ENCODE measurements at places on chromosomes 11 and 22. TPM values are rescaled to one million over a fixed set of nuclear protein-coding genes. Genes with fewer than 3 reads are reported as not detected.

DNA sequence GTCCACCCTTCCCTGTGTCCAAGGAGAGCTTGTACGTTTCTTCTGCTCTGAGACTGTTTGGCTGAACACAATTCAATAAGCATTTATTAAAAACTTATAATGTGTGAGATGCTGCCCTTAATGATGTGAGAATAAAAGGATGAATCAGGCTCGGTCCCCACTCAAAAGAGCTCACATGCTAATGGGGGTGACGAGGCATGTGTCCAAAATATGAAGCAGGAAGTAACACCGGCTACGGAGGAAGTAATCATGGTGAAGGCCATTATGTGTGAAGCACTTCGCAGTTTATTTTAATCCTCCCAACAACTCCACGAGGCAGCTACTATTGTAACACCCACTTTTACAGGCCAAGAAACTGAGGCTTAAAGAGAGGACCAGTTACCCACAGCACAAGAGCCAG lies 3.4 kb upstream of the RASD2 start:
- H3K4me1 ChIP-seq = peaks cover 5% of the 10 kb centered on the region
- no peak overlapping the region for H3K27ac ChIP-seq
- H3K27me3 ChIP-seq = peaks cover 16% of the 10 kb centered on the region
- no peaks in the 10 kb centered on the region for H3K36me3 ChIP-seq

DNA sequence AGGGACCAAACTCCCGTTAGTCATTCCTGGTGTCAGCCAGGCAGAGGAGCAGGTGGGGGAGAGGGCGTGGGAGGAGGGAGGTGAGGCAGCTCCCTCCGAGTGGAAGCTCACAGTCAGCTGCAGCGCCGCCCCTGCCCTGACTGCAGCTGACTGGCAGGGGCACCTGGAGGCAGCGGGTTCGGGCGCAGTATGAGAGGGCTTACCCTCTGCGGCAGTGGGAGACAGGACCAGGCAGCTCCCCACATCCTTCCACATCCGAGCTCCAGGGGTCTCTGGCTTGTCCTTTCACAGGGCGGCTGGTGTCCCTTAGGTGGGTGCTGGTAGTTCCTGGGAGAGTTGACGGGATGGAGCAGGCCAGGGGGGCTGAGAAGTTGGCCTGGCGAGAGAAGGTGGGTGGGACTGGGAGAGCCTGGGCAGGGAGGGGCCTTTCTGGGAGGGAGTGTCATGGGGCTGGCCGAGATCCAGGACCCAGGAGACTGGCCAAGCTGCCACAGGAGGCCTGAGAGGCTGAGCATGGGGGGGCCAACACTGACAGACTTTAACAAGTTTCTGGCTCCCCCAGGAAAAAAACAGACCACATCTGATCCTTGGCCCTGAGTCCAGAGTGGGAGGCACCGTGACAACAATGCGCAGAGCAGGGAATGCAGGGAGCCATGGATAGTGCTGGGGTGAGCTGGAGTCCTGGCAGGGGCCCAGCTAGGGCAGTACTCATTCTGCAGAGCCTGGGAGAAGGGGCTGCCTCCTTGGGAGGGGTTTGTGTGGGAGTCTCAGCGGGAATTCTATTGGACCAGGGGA lies 4.9 kb downstream of the ADORA2A start:
- DNase-seq = no peak
- H3K27ac ChIP-seq = peak overlapping the region; percentile 66
- H3K4me1 ChIP-seq = peaks cover 95% of the 10 kb centered on the region

DNA sequence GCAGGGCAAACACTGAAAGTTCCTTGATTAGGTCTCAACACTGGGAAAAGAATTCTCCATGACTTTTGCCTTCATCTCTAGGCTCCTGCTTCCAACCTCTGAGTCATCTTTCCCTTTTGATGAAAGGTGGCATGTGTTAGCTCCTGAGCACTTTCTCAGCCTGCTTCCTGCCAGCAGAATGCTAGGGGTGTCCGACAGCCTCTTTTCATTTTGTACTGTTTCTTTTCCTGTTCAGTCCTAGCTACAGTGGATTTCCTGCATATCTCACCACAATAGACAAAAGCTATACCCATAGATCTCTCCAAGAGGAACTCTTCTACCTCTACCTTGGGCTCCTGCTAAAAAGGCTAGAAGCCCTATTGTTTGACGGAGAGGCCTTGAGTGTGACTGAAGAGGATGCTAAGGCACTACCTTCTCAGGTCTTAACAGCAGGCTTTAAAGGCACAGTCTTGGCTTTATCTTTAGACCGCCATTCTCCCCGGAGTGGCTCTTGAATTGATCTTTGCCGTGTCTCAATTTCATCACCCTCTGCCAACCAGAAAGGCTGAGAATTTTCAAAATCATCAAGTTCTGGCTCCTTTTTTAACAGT lies 145.5 kb downstream of the RBFOX2 start:
- H3K27ac ChIP-seq = no peak overlapping the region
- H3K4me1 ChIP-seq = peaks cover 16% of the 10 kb centered on the region
- no peaks in the 10 kb centered on the region for H3K27me3 ChIP-seq

DNA sequence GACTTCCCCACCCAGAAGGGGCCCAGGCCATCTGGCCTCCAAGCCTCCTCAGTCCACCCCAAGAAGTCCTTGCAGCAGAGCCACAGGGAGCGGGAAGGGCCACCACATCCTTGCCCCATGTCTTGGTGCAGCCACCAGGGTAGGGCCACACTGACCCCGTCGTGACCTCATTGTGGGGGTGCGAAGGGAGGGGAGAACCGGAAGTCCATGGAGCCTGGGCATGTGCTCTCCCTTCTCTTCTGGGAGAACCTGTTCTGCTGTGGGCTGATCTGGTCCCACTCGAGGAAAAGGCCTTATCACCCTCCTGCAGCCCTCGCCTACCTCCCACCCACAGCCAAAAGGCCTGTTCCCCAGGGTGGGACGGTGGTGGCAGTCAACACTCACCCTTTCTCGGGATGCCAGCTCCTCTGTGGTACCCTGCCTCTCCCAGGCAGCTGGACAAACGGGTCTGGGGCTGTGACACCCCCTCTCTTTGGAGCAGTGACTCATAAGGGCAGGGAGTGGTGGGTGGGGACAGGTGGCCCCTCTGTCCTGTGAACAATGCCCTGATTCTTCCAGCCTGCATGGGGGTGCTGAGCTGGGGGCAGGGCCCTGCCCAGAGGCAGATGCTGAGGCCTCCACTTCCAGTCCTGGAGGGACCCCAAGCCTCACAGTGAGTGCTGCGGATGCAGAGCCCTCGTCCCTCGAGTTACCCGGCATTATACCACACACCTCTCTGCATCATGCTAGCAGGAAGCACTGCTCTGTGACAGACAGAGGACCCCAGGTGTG lies 14.6 kb upstream of the CTSD start:
- no peaks in the 10 kb centered on the region for H3K36me3 ChIP-seq
- DNase-seq = no peak
- H3K27me3 ChIP-seq = peaks cover 8% of the 10 kb centered on the region
- H3K4me3 ChIP-seq = no peak overlapping the region
- H3K4me1 ChIP-seq = peaks cover 13% of the 10 kb centered on the region

Gene MMP10
- not detected for total RNA-seq

Gene PHRF1
- 53.7 TPM for total RNA-seq

Gene TMEM191B
- 0.94 TPM for total RNA-seq

DNA sequence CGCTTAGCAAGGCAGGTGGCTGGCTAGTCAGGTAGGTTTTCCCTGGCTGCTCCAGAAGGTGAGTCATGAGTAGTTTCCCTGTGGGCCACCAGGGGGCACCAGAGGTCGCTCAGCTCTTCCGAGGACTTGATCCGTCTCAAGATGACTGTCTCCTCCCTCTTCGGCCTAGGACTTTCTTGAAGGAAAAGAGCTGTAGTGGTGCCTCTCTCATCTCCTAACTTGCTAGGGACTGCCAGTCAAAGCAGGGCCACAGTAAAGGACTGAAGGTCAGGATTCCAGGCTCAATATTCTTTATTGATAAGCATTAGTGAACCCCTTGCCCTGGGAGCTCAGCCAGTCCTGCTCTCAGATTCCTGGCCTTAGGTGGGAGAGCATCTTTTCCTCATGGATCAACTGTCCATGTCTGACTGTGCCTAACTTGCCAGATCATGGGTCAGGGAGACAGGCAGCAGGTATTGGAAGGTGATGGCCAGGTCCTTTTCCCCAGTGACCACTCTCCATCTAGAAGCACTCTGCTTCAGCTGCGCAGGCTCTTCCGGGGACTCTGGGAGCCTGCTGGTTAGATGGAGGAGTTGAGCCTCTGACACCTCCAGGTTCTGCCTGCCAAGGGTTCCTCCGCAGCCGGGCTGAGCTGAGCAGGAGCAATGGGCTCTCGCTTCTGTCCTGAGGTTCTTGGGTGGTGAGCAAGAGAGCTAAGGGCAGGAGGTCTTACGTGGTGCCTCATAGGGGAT lies 1.9 kb downstream of the POLD4 start:
- no peaks in the 10 kb centered on the region for H3K27me3 ChIP-seq
- H3K27ac ChIP-seq = peak overlapping the region; percentile 75
- peaks cover 8% of the 10 kb centered on the region for H3K36me3 ChIP-seq
- DNase-seq = peak; percentile 72
- peak overlapping the region; percentile 66 for H3K4me3 ChIP-seq

DNA sequence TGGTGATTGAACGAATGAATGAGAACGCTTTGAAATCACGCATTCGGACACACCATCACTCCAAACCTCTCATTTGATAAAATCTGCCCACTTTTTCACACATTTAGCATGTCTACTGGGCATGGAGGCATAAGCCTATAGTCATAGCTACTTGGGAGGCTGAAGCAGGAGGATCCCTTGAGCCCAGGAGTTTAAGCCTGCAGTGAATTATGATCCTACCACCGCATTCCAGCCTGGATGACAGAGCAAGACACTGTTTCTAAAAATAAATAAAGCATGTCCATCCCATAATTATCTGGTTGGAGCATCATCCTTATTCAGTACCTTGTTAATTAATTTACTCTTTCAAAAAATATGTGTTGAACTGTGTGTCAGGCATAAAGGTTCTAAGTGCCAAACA lies 3.3 kb upstream of the PICALM start:
- H3K36me3 ChIP-seq = peaks cover 12% of the 10 kb centered on the region
- peaks cover 6% of the 10 kb centered on the region for H3K27me3 ChIP-seq
- DNase-seq = no peak
- H3K4me1 ChIP-seq = peaks cover 13% of the 10 kb centered on the region

Gene SYT7
- total RNA-seq = not detected

DNA sequence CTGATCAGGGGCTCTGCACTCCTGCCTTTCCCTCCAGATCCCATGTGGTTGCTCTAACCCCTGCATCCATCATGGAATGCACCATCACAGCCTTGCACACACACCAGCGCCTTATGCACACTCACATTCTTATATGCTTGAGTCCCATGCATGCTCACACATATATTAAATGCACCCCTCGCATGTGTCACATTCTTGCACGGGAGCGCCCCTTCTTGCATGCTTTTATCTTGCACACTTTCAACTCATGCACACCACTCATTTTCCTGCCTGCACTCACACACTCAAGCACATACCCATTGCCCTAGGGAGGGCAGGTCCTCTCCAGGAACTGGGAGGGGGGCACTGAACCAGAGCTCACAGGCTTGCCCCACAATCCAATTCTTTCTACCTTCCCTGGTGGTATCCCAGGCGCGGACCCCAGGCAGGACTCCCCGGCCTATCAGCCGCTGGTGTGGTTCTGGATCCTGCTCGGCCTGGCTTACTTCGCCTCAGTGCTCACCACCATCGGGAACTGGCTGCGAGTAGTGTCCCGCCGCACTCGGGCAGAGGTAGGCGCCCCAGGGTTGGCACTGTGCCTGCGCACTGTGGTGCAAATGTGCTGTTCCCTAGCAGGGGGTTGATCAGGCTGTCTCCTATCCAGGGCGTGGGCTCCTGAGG lies 2.3 kb upstream of the CATSPERZ start:
- H3K4me3 ChIP-seq = no peak overlapping the region
- peaks cover 76% of the 10 kb centered on the region for H3K27me3 ChIP-seq
- H3K27ac ChIP-seq = no peak overlapping the region
- peaks cover 27% of the 10 kb centered on the region for H3K4me1 ChIP-seq
- H3K36me3 ChIP-seq = no peaks in the 10 kb centered on the region

GRCh38 chr11:27401280-27401832 lies 38.3 kb upstream of the CCDC34 start:
- no peaks in the 10 kb centered on the region for H3K4me1 ChIP-seq
- H3K4me3 ChIP-seq = no peak overlapping the region
- H3K27ac ChIP-seq = no peak overlapping the region
- H3K27me3 ChIP-seq = no peaks in the 10 kb centered on the region
- H3K36me3 ChIP-seq = no peaks in the 10 kb centered on the region
- no peak for DNase-seq

DNA sequence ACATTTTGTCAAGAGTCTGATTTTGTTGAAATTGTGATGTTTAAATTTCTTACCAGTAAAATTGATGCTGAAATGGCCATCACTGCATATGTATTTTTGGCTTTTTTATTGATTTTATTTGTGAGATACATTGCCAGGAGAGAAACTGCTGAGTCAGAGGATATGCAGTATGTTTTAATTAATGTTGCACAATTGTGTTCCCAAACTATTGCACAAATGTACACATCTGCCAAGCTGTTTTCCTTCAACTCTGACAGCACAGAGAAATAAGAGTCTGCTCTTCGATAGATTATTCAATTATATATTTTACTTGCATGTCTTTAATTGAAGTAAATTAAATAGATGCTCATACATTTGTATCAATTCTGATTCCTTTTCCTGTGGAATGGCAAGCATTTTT lies 640.2 kb upstream of the LUZP2 start:
- H3K27ac ChIP-seq = no peak overlapping the region
- H3K4me3 ChIP-seq = no peak overlapping the region
- H3K36me3 ChIP-seq = no peaks in the 10 kb centered on the region
- H3K27me3 ChIP-seq = no peaks in the 10 kb centered on the region
- DNase-seq = no peak

- H3K4me1 ChIP-seq = peaks cover 17% of the 10 kb centered on the region
- H3K4me3 ChIP-seq = no peak overlapping the region
- no peak overlapping the region for H3K27ac ChIP-seq
- no peak for DNase-seq
- no peaks in the 10 kb centered on the region for H3K27me3 ChIP-seq
Observed at GRCh38 chr11:5620651-5621521, 3.9 kb upstream of the TRIM34 start.

- H3K27me3 ChIP-seq = peaks cover 19% of the 10 kb centered on the region
- peaks cover 34% of the 10 kb centered on the region for H3K4me1 ChIP-seq
- no peak for DNase-seq
- peak overlapping the region; percentile 49 for H3K27ac ChIP-seq
Observed at GRCh38 chr22:39152024-39152510, 413 bp downstream of the CBX7 start.

DNA sequence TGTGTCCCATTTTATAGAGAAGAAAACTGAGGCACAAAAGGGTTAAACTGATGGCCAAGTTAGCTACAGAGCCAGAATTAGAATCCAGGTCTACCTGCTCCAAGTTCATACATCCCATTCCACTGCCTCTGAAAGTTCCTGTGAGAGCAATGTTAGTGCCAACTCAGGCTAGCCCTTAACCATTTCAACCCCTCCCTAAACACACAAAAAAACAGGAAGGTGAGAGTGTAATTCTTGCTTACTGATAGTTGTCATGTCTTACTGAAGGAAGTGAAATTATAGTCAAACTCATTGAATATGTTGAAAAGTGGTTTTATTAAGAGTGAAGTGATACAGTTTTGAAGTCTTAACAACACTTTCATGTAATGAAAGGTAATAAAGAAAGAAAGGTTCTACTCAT lies 2.9 kb upstream of the E2F8 start:
- peaks cover 37% of the 10 kb centered on the region for H3K27me3 ChIP-seq
- DNase-seq = no peak
- H3K27ac ChIP-seq = no peak overlapping the region
- H3K36me3 ChIP-seq = peaks cover 20% of the 10 kb centered on the region

Gene MAPK8IP2
- 0.29 TPM for total RNA-seq

All from activated CD8-positive, alpha-beta T cell treated with anti-CD3 and anti-CD28 coated beads, Interleukin-2, amount 10 ng/mL, durations not matched to agents 7 days and 5 days (primary cell).